ENCODE measurements at places on chromosomes 3 and 15.

GRCh38 chr15:81959196-81959595, 86.6 kb downstream of the MEX3B start:
- DNase-seq = no peak

GRCh38 chr15:64051407-64052259, 5.3 kb upstream of the DAPK2 start:
- DNase-seq = no peak

DNA sequence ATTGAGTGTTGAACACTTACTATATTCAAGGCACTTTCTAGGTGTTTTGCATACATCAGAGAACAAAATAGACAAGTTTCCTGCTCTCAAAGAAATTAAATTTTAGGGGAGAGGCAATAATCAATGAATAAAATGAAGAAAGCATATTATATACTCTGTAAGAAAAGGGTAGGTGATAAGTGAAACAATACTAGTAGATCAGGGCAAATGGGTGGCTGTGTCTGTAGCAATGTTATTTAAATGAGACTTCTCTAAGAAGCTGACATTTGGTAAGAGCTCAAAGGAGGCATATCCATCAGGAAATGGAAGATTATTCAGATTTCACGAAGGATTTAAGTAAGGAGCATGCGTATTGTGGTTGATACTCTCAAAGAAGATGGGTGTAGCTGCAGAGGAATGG, 1291.6 kb downstream of the NSUN3 start:
- DNase-seq = no peak

DNA sequence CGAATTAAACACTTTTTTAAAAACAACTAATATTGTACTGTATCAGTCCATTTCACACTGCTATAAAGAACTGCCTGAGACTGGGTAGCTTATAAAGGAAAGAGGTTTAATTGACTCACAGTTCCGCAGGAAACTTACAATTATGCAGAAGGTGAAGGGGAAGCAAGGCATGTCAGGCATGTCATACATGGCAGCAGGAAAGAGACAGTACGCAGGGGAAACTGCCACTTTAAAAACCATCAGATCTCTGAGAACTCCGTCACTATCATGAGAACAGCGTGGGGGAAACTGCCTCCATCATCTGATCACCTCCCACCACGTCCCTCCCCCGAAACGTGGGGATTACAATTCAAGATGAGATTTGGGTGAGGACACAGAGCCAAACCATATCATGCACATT, 162.8 kb upstream of the TPM1 start:
- no peak for DNase-seq

DNA sequence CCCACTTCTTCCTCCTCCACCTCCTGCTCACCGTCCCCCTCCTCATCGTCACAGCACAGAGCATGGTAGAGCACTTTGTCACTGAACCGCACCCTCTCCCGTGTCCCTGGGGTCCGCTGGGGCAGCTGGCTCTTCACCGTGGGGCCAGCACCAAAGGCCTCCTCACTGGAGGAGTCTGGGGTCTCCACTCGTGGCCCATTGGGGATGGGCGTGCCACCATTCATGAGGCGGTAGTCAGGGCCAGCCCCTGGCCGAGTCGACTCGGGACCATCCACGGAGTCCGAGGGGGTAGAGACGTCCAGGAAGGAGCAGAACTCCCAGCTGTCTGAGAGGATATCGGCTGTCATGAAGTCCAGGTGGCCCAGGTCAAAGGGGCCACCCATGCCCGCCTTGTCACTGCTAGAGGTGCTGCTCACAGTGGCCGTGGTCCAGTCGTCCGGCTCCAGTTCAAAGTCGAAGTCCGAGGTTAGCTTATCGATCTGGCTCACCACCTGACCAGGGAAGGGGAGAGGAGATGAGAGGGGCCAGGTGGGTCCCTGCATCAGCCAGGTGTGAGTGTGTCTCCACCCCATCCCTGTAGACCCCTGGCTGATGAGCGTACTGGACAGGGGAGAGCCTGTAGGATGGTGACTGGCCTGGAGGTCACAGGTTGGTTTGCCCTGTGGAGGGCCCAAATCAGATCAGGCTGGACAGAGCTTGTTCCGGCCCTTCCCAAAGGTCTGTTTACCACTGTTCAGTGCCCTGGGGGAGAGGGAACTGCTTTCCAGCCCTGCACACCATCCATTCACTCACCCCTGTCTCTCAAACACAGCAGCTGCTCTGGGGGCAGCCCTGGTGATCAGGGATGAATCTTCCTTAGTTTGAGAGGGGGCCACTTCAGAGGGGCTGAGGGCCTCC, 12.8 kb downstream of the INSYN1 start:
- DNase-seq = no peak

DNA sequence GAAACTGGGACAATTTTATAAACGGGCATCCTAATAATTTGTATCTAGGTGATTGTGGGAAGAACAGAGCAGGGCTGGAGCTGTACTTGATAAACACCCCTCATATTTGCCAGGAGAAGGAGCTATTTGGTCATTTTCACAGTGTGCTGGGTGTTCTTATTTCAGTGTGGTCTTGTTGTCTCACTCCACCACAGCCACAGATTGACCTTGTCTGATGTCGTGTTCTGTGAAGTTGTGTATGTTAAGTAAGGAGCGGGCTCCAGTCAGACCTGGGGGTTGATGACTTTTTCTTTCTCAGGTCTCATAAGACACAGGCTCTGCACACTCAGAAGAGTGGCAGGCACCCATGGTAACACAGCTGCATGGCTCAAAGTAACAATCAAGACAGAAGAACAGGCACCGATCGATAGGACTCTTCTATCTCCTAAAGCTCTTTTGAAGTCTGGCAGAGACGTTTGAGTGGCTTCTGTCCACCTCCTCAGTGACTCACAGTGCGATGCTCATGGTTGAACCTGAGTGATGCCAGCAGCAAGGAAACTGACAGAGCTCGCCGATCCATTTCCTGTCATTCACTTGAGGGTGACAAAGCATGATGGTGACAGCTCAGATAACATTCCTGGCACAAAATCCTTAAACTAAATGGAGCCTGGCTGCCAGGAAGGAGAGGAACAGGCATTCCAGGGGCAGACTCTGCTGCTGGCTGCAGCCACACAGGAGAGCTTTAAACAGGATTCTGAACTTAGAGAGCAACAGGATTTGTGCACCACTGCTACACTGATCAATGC, 20.8 kb downstream of the DPH3 start:
- peak; percentile 34 for DNase-seq

All from ELR (cell line).